Activated naive CD8-positive, alpha-beta T cell treated with anti-CD3 and anti-CD28 coated beads for 36 hours (primary cell): ENCODE measurements at places on chromosomes 16 and 17. TPM values are rescaled to one million over a fixed set of nuclear protein-coding genes. Genes with fewer than 3 reads are reported as not detected.

Gene DRC7
- not detected for total RNA-seq

Gene ABCC6
- not detected for total RNA-seq

Gene ITGB3
- 0.06 TPM for total RNA-seq

DNA sequence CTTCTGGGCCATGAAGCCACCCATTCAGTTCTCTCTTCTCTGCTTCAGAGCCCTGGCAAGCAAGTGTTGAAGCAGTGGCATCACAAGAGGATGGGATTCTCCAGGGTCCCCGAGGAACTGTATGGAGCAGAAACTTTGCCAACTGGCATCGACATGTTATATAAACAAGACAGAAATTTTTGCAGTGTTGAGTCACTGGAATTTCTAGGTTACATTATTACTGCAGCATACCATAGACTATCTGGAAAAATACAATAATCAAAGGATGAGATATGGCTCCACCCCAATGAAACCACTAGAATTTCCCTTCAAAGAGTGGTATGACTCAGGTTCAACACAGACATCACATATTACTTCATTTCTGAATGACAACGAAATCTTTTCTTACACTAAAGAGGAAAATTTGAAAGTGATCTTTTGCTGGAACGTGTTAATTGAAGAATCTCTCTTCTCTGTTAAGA lies 343.0 kb upstream of the DYNLRB2 start:
- no peaks in the 10 kb centered on the region for H3K36me3 ChIP-seq
- peaks cover 12% of the 10 kb centered on the region for H3K27me3 ChIP-seq
- DNase-seq, result no peak
- H3K27ac ChIP-seq, result no peak overlapping the region
- peaks cover 2% of the 10 kb centered on the region for H3K4me1 ChIP-seq

Gene CACNG3
- not detected for total RNA-seq

Gene BCL6B
- 1.0 TPM for total RNA-seq
